RPMI7951 (cell line): ENCODE measurements at places on chromosomes 4 and X. TPM values are rescaled to one million over a fixed set of nuclear protein-coding genes. Genes with fewer than 3 reads are reported as not detected.

Gene LIMCH1
- 0.39 and 0.60 TPM in 2 replicates for total RNA-seq

Gene RNF175
- total RNA-seq: 3.7 and 8.0 TPM in 2 replicates

Gene ADGRG4
- not detected in 2 replicates for total RNA-seq

Gene FLNA
- 375 and 579 TPM in 2 replicates for total RNA-seq

Gene ADH1C
- 0.29 and 0.48 TPM in 2 replicates for total RNA-seq

Gene NSG1
- not detected in 2 replicates for total RNA-seq

Gene TMEM271
- not detected in 2 replicates for total RNA-seq

Gene SOWAHB
- total RNA-seq: not detected in 2 replicates

Gene TDO2
- 12.1 and 12.9 TPM in 2 replicates for total RNA-seq

Gene MAOB
- not detected in 2 replicates for total RNA-seq

Gene NEXMIF
- not detected in 2 replicates for total RNA-seq

Gene RTL3
- 1.4 and 1.5 TPM in 2 replicates for total RNA-seq

Gene WWC2
- total RNA-seq: 18.9 and 21.4 TPM in 2 replicates

Gene RRH
- not detected in 2 replicates for total RNA-seq

Gene STPG2
- not detected in 2 replicates for total RNA-seq

Gene SPANXA1
- total RNA-seq: 3.8 and 69.2 TPM in 2 replicates

Gene RTL9
- 0.24 and 0.39 TPM in 2 replicates for total RNA-seq

Gene SLC49A3
- not detected in 2 replicates for total RNA-seq

Gene ASIC5
- total RNA-seq: not detected in 2 replicates

Gene AMOT
- total RNA-seq: 0.36 and 0.49 TPM in 2 replicates

Gene IL3RA
- not detected in 2 replicates for total RNA-seq

Gene FREM3
- total RNA-seq: not detected in 2 replicates

Gene ITM2A
- total RNA-seq: 0.12 TPM in 1 of 2 replicates, not detected in the other

Gene S100P
- not detected in 2 replicates for total RNA-seq

Gene PARM1
- total RNA-seq: under 0.01 and 0.10 TPM in 2 replicates

Gene NAP1L2
- total RNA-seq: 0.36 and 0.39 TPM in 2 replicates

Gene CDKN2AIP
- 15.6 and 16.9 TPM in 2 replicates for total RNA-seq

Gene LRP2BP
- 0.48 and 0.68 TPM in 2 replicates for total RNA-seq

Gene PITX2
- 0.48 TPM in 1 of 2 replicates, not detected in the other for total RNA-seq

Gene AR
- 12.5 and 13.0 TPM in 2 replicates for total RNA-seq

Gene CXorf49
- total RNA-seq: not detected in 2 replicates

Gene GRXCR1
- total RNA-seq: not detected in 2 replicates

Gene MAGEA12
- 91.4 and 93.6 TPM in 2 replicates for total RNA-seq

Gene PCDH7
- 0.60 and 1.2 TPM in 2 replicates for total RNA-seq

Gene POU4F2
- not detected in 2 replicates for total RNA-seq

Gene CPZ
- 4.0 and 7.1 TPM in 2 replicates for total RNA-seq

Gene CENPI
- 27.9 and 32.8 TPM in 2 replicates for total RNA-seq
